ENCODE measurements at places on chromosomes 7 and 10.

DNA sequence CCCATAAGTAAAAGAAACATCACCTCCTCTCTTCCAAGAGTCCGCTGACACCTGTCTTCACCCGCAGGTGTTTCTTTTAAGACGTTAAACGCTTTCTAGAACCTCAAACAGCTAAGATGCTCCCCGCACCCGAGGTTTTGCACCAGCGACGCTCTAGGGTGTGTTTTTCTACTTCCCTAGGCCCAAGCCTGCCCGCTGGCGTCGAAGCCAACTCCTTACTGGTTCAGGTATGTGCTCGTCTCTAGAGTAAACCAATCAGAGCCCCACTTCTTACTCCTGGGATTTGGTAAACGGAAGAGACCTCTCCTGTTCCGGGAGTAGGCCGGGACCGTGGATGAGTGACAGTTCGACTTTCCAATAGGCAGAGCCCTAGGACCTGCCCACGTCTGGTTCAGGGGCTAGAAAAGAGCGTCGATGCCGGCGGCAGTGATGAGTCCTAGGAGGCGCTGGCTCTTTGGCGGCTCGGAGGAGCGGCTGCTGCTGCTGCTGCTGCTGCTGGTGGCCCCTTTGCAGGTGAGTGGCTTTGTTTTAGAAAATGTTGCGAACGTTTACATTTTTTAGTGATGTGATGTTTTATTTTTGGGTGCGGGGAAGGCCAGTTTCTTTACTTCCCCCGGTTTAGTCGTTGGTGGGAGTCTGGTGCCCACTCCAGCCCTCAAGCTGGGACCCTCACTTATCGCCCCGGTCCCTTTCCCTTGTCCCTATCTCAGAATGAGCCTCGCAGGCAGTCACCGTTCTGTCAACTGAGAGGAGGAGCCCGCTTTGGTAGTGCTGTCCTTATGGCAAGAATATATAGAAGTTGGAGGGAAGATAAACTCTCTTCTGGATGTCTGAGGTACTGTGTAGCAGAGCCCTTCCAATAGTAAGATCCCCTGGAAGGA is at the start of gene BPGM:
BPGM (plus strand) TSS at position 429 of the 881 bp plus-strand sequence. CDS start 14,655 bp downstream, outside the sequence.
- DNase-seq = peak; percentile 96

GRCh38 chr7:46071601-46072000 is 150.5 kb upstream of the IGFBP3 start:
- DNase-seq = no peak

- DNase-seq = peak; percentile 28
Observed at GRCh38 chr7:37031571-37032257, 307.4 kb upstream of the AOAH start.

GRCh38 chr7:120729245-120729644 is 128.7 kb downstream of the TSPAN12 start:
- no peak for DNase-seq

GRCh38 chr10:118171861-118172260 is 125.1 kb upstream of the RAB11FIP2 start:
- DNase-seq = no peak

DNA sequence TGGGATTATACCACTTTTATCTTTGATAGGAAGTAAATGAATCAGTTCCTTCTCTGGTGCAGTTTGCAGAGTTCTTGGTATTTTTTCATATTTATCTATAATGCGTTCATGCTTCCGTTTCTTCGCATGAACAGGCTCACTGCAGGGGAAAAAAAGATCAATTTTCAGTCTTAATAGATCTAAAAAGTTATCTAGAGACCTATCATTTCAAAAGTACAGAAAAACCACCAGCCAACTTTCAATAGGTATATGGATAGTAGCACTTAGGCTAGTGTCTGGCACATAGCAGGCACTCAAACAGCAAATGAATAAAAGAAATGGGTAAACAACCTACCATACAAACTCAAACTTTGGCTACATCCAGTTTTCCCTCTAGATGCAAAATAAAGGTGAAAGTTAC is 5.5 kb downstream of the NOC3L start:
- DNase-seq = no peak

DNA sequence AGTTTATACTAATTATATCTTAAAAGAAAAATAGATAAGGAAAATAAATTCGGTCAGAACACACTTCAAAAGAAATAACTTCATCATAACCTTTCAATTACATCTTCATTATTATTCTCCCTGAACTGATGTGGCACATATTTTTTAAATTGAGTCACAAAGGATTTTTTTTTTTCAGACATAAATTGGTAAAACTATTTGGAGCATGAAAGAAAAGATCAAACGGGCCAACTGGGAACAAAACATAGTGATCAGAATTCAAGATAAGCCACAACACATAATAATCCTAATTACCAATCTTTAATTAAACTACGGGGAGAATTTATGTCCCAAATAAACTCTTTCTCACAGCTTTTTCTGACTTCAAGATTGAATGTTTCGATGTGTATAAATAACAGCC is 258.2 kb upstream of the MAGI2 start:
- DNase-seq = no peak

- no peak for DNase-seq
Observed at GRCh38 chr7:132045481-132045980, 489.1 kb upstream of the PODXL start.

- DNase-seq = no peak
Observed at GRCh38 chr7:128415217-128415785, 5.5 kb upstream of the IMPDH1 start.

GRCh38 chr7:53470336-53470970 is 435.0 kb downstream of the POM121L12 start:
- no peak for DNase-seq

GRCh38 chr10:125003146-125003900 is 61.4 kb downstream of the ZRANB1 start:
- no peak for DNase-seq

DNA sequence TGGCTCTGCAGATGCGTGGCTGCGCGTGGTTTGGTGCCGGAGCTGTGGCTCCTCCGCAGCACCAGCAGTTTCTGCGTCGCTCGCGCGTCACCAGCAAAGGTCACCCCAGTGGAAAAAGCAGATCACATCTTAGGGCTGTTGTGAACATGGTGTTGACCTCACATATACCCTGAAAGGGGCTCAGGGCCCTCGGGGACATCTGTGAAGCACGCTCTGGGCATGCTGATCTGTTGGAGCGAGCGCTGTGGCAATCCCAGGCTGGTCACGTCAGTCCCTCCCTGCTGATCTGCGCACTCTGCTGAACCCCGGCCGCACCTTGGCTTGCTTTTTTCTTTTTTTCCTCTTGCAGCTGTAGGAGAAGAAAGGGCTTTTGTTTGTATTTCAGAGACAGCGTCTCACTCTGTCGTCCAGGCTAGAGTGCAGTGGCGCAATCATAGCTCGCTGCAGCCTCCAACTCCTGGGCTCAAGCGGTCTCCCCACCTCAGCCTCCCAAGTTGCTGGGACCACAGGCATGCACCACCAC is 33.3 kb upstream of the AP5Z1 start:
- no peak for DNase-seq

GRCh38 chr7:132162556-132163144 is 413.6 kb downstream of the PLXNA4 start:
- no peak for DNase-seq

DNA sequence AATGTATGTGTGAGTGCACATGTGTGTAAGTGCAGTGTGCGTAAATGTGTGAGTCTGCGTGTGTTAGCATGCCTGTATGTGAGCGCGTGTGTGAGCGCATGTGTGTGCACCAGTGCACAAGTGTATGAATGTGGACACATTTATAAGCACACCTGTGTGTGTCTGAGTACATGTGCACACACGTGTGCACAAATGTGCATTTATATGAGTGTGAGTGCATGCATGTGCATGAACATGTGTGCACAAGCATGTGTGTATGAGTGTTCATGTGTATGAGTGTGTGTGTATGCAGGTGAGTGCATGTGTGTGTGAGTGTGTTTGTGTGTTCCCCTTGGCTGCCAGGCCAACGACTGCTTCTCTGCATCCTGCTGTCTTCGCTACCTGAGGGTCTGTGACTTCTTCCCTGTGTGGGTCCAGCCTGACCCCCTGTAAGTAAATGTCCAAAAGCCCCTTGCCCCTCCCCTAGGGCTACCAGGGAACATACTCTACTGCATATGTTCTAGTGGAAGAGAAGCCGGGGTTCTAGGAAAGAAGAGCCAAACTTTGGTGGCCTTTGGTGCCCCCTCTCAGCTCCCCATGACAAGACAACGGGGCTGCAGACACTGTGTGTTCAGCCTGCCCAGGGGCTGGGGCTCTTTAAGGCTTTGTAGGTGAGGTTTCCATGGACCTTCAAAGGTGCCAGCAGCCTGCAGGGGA is 17.0 kb downstream of the GOLGA7B start:
- DNase-seq = no peak

DNA sequence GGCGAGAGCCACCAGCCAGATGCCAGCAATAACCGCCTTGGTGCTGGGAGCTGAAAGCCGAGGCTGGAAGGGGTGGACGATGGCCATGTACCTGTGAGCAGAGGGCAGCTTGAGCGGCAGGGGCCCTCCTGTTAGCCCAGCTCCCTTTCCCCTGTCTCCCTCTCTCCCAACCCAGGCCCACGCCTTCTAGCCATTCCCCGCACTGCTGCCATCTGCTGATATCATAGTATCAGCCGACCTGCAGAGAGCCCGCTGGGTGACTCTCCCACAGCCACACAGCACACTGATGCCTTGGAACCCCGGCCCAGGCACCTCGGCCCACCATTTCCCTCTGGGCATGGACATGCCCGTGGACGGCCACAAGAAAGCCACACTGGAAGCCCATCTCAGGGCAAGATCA is 1.7 kb downstream of the TACR2 start:
- DNase-seq = no peak

GRCh38 chr7:131390275-131390674 is 62.6 kb downstream of the MKLN1 start:
- DNase-seq = no peak

GRCh38 chr7:151708610-151709009 is 168.3 kb downstream of the PRKAG2 start:
- DNase-seq = no peak

GRCh38 chr7:113015034-113015645 is 71.5 kb downstream of the GPR85 start:
- no peak for DNase-seq

GRCh38 chr7:151382079-151382885 is 27.6 kb downstream of the WDR86 start:
- DNase-seq = peak; percentile 8

- DNase-seq = no peak
Observed at GRCh38 chr7:5797716-5798115, 16.3 kb upstream of the RNF216 start.

DNA sequence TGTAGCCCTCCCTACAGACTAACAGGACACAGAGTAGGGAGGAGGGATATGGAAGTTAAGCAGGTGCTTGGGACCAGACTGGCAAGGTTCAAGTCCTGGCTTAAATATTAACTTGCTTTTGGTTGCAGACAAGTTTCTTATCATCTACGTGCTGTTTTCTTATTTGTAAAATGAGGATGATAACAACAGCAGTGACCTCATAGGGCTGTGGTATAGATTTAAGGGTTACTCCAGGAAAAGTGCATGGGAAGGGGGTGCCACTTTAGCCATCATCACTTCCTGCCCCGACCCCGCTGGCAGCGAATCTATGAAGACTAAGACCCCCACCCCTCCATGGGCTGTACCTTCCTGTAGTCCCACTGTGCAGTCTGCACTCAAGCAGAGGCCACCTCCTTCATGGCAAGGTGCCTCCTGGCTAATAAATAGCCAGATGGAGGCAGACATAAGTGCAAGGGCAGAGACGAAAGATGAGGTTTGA is 250.2 kb downstream of the COBL start:
- DNase-seq = no peak

GRCh38 chr10:101114646-101115045 is 16.5 kb upstream of the TLX1 start:
- DNase-seq = no peak

GRCh38 chr7:12884856-12885440 is 197.5 kb downstream of the ARL4A start:
- no peak for DNase-seq

DNA sequence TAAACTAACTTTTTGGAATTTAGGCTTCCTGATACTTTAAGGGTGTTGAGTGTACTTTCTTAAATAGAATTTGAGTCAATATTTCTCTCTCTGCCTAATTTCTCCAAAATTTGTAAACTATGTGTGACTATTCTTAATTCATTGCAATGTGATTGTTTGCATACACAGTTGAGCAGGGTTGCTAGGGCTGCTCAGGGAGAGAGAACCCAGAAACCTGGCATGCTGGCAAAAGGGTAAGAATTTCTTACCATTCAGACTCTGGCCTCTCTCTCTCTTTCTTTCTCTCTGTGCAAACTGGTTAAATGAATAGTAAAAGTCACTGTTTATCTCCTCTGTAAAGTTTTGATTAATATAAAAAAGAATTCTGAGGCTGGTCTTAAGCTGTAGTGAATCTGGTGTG is 51.0 kb upstream of the NAMPT start:
- no peak for DNase-seq

DNA sequence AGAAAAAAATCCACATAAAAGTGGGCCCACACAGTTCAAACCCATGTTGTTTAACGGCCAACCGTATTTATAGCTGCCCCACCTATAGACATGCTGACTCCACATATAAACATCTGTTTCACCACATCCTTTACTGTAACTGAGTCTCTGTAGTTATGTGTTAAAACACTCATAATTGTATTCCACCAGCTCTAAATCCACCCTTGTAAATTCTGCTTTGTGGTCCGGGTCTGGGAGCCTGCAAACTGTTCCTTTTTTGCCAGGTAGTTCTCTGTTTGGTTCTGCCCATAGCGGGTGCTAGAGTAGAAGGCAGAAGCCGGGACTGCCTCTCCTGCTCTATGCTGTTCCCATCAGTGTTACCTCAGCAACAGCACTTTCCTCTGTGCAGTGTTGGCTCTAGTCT is 20.2 kb upstream of the FHIP2A start:
- peak; percentile 92 for DNase-seq

- DNase-seq = peak; percentile 36
Observed at GRCh38 chr7:100894860-100895700, 608 bp downstream of the ACHE start.

GRCh38 chr10:5827841-5828240 is 14.6 kb upstream of the GDI2 start:
- DNase-seq = no peak

- DNase-seq = no peak
Observed at GRCh38 chr10:84524435-84524834, 196.0 kb downstream of the CCSER2 start.

- DNase-seq = no peak
Observed at GRCh38 chr7:156120552-156120951, 308.3 kb upstream of the SHH start.

DNA sequence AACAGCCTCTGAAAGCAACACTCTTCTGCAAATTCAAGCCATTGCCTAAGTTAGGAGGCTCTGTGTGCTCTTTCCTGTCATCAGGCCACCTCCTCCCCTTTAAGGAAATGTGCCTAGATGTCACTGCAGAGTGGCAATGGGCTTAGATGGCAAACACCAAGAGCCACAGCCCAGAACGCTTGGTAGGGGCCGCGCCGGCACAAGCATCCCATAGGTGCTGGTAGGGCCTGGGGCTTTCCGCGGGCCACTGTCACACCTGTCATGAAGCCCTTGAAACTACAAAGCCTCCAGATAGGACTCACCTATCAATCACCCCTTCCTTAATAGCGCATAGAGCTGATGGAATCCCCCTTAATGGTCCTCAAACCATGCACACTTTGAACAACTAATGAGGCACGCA is 299.9 kb downstream of the GRID1 start:
- DNase-seq = no peak

DNA sequence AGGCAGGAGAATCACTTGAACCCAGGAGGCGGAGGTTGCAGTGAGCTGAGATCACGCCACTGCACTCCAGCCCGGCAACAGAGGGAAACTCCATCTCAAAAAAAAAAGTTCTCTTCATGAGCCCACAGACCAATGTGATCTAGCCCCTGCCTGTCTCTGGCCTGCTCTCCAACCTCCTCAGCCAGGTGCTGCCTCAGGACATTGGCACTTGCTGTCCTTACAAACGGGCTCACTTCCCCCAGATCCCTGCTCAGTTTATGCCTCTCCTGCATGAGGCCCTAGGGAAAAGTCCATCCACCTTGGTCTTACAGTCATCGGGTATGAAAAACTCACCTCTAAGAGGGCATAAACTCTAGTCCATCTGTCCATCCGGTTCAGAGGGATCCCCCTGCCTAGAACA is 32.5 kb downstream of the TNS3 start:
- DNase-seq = no peak

Measured in CD4-positive, CD25-positive, alpha-beta regulatory T cell (primary cell).